ENCODE measurements at places on chromosomes 13 and 19. TPM values are rescaled to one million over a fixed set of nuclear protein-coding genes. Genes with fewer than 3 reads are reported as not detected.

The ZNF681 gene
- 5.7 TPM for total RNA-seq

The ZNF45 gene
- 11.0 TPM for total RNA-seq

DNA sequence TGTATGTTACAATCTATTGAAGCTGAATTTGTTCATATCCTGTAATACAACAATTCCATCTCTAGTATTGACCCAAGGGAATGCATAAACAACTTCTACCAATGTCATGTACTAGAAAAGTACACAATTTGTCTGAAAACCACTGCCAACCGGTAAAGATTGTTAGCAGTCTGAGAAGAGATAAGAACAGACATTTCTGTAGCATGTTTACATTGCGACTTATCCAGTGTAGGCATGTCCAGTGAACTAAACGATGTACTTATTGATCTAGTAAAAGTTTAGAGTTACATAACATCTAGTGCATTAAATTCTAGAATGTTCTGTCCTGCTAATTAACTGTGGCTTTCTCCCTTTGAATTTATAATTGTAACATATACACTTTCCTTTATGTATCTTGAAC, 425.9 kb downstream of the SLITRK6 start:
- DNase-seq: no peak

- no peak for DNase-seq
Observed at GRCh38 chr13:59301174-59301567, 862.6 kb downstream of the DIAPH3 start.

- no peak for DNase-seq
Observed at GRCh38 chr13:86937316-86937715, 733.9 kb upstream of the SLITRK5 start.

GRCh38 chr13:46173656-46174055, 8.3 kb downstream of the LCP1 start:
- DNase-seq: no peak

- no peak for DNase-seq
Observed at GRCh38 chr19:34808566-34808965, 35.6 kb upstream of the ZNF599 start.

Data from dorsolateral prefrontal cortex (tissue), 122 donors.